NCI-H446 (cell line): ENCODE measurements at places on chromosomes 6 and 20.

DNA sequence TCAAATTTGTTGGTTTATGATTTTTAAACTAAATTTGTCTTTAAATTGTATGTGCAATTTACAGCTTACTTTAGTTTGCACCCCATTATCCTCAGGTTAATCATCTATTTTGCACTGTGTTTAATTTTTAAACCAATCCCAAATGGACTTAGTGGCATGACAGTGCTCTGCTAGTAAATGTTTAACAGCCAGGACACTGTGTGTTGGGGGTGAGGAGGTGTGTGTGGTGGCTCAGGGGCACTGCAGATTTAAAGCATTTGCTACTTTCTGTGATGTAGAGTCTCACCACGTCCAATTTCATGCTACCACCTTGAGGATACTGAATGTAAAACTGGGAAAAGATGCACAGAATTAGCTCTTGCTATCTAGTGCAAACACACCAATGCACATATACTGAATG, 225.7 kb downstream of the HAO1 start:
- DNase-seq = no peak

GRCh38 chr6:161161889-161162624, 111.8 kb downstream of the AGPAT4 start:
- no peak for DNase-seq

DNA sequence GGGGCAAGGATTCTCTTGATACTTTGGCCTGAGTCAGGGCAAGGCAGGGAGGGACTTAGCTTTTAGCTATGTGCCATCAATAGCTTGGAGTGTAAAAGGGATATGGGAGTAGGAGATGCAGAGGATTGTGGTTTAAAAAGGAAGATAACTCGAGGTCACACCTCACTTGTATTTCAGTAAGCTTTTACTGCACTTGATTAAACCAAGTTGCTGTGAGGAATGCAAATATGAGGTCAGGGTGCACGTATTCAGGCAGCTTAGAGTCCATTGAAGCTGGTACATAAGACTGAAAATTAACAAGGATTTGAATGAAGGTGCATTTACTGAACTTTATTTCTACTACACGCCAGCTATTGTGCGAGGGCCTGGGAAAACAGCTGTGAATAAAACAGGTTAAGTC, 32.1 kb downstream of the DSTN start:
- DNase-seq = no peak

DNA sequence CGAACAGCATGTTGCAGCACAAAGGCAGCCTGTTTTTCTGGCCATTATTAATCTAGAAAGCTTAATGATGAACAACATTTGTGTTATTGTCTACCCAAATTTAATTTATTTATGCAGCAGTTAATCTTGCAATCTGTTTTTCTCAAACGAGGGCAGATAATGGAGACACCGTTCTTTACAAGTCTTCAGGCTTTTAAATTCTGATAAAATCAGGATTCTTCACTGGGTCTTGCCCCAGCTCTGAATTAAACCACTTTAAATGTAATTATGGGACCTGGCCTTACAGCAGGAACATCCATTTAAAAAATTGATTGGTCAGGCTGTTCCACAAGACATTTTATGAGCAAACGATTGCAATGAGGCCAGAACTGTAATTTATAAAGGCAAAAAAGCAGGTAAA, 26.5 kb upstream of the INSM1 start:
- DNase-seq = no peak

DNA sequence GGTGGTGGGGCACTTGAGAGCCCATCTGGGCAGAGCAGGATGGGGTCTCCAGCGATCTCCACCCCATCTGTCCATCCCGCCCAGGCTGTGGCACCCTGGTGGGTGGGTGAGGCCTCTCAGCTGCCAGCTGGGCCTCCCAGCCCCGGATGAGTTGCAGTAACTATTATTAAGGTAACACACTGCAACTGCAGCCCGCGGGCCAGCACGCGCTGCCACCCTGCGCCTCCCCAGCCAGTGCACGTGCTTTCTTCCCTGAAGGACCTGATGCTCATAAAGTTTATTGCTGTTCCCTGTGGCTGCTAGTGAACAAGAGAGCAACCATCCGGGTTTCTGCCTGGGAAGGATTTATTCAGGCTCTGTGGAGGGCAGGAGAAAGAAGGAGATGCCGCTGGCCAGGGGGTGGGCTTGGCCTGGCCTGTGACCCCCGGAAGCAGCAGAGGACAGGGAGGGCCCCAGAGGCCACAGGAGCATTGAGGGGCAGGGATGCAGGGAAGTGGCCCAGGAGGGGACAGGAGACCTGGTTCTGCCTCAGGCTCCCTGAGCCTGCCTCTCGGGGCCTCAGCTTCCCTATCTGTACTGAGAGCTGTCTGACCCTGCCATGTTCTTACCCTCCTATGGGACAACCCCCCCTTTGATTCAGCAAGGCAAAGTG, 1.7 kb downstream of the IP6K3 start:
- DNase-seq = no peak

GRCh38 chr6:119145111-119145510, 66.6 kb upstream of the FAM184A start:
- no peak for DNase-seq

DNA sequence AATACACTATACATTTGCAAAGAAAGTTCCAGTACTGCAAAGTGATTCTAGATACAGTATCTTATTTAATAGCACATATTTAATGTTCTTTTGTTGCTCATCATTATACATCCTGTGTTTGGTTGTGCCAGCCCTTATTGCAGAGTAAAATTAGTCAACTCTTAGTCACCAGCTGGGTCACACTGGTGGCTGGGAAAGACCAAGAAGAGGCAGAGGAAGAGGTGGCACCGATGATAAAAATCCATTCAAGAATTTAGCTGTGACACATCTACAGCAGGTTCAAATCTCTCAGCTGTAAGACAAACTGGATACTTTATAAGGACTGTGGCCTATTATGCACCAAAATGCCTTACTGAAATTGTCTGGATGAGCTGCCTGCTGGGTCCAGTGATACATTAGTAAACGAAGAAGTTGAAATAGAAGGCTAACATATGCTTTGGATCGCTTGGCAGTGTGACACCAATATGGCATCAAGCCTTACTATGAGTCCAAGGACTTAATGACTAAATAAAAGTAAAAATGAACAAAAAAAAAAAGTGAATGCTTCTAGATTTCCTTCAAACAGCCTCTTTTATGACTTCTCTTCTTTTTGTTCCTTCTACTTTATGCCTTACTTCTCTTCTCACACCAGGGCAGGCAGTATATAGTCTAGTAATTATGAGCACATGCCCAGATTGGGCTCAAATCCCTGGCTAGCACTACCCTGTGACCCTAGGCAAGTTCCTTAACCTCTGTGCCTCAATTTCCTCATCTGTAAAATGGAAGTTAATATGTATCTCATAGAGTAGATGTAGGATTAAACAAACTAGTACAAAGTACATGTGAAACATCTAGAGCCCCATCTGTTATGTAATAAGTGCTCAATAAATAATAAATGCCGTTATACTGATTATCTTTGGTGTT, 29.4 kb upstream of the RNF8 start:
- DNase-seq = peak; percentile 29

- DNase-seq = no peak
Measured at GRCh38 chr20:52775786-52776185, 196.4 kb upstream of the TSHZ2 start.

GRCh38 chr6:81396916-81397315, 355.6 kb downstream of the TENT5A start:
- no peak for DNase-seq

DNA sequence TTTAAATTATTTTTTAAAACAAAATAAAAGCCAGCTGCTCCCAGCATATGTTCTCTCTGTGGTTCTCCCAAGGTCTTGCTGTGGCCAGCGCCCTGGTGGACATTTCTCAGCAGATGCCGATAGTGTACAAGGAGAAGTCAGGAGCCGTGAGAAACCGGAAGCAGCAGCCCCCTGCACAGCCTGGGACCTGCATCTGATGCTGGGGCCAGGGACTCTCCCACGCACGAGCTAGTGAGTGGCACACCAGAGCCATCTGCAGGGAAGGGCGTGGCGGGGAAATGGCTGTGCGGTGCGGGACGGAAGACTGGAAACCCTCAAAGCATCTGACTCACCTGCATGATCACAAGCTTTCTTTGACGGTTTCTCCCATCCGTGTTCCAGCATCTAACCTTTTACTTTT, 16.5 kb downstream of the GFRA4 start:
- DNase-seq = no peak

DNA sequence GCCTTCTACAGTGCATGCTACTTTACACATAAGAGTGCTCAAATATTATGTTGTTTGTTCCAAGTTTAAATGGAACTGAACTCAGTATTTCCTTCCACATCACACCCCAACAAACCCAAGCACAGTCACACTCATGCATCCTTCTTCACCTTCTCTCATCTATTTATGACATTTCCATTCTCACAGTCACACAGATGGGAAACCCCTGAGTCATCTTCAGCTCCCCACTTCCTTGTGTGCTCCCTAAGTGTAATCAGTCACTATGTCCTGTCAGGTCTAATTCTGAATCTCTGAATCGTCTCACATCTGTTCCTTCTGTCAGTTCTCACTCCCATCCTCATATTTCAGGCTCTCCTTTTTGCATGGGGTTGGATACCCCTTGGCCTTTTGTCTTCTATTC, 96.0 kb downstream of the RIMS1 start:
- no peak for DNase-seq

GRCh38 chr20:44067650-44068081, 119.3 kb downstream of the JPH2 start:
- DNase-seq = no peak

DNA sequence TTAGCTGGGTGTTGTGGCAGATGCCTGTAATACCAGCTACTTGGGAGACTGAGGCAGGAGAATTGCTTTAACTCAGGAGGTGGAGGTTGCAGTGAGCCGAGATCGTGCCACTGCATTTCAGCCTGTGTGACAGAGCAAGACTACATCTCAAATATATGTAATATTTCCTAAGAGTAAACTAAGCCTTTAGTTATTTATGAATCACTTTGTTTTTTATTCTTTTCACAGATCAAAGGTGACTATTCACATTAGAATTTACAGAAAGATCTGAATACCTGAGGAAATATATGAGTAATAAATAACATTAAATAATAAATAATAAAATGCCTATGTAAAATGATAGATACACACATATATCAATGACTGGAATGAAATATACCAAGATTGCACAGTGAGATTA, 630.8 kb upstream of the IMPG1 start:
- no peak for DNase-seq

DNA sequence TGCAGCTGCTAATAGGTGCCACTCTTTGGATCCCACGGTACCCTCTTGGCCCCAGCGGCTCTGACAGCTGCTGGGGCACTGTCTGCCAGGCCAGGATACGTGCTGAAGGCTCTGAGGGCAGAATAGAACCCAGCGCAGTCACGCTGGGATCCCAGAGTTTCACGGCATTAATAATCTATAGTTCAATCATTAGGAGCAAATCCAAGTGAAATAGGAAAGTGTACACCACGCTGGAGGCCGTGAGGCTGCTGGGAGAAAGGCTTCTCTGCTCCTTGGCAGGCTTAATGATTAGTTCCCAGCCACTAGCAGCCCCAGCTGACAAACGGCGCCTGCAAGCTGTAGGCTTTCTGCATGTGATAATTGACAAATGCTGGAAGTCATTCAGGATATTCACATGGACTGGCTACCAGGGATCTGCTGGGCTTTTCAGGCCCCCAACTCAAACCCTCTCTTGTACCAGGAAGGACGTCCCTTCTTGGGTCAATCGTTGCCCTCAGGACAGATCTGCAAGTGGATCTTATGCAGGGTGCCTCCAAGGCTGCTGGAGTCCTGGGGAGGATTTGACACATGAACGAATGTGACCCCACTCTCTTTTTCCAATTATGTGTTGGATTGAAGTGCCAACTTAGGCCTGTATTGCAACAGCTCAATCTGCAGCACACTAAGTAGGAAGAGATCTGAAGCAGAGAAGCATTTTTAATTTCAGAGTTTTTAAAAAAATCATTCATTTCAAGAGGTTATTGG, 50.1 kb upstream of the INSM1 start:
- peak; percentile 85 for DNase-seq

- DNase-seq = no peak
Measured at GRCh38 chr20:4835244-4836177, 113.8 kb downstream of the PRND start.

- DNase-seq = no peak
Measured at GRCh38 chr6:89037141-89037900, 43.2 kb upstream of the PNRC1 start.

DNA sequence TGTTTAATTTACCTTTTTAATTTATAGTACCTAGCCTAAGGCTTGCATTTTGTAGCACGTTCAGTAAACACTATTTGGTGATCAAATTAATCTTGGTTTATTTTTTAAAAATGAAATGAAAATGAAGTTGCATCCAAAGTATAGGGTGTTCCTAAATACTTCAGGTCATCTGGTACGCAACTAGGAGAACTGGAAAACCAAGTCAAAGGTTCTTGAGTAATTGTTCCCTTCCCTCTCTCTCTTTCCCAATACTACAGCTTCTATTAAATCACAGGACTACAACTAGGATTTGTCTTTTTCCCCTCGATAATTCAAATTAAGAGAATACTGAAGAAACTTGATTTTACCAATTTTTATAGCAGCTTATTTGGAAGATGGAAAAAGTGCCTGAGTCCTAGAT, 27.9 kb downstream of the CSNK2A1 start:
- no peak for DNase-seq

DNA sequence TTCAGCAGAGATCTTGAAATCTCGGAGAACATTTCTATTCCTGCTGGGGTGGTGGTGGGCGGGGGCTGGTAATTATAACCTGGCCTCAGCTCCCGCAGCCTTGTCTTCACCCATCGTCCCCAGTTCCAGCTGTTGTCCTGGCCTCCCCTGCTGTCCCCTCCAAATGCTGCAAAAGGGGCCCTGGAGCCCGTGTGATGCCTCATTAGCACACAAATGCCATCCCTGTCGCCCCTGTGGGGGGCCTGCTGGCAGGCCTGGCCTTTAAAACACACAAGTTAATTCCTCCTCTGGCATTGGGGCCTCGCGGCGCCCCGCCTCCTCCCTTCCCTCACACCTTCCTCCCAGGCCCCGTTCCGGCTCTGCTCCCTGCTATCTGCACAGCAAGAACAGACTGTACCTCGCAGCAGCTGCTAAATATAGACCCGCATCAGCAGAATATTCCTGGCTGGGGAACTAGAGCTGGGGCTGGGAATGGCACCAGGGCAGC, 85.7 kb downstream of the CDH22 start:
- no peak for DNase-seq

DNA sequence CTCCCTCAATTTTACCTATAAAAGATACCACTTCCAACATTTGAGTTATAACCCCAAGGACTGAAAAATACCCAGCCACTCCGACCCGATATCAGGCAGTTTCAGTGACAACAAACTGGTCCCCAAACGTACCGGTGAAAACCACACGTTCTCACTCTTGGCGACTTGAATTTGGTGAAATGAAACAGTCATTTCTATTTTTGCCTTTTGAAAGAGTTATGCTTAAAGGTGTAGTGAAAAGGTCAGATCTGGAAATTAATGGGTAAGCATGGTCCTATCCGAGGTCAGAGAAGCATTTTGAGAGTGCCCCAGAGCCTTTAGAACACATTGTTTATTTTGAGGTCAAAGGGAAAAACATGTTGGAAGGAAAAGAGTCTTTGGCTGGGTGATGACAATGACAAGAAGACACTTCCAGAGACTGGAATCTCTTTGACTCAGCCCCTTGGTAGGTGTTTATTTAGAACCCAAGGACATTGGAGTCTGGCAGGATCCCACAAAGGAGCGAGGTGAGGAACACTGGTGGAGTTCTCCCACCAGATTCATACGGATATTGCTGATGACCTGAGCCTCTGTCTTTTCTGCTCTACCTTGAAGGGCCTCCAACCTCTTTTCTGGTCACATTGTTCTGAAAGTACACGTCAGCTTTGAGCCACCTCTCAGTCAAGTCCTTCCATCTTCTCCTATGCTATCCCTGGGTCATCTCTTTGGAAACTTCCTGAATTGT, 235.0 kb downstream of the GMPR start:
- DNase-seq = no peak

GRCh38 chr6:104789770-104790190, 69.9 kb downstream of the HACE1 start:
- DNase-seq = peak; percentile 9
